Karpas-422 (cell line): ENCODE measurements at places on chromosomes 2 and 18. TPM values are rescaled to one million over a fixed set of nuclear protein-coding genes. Genes with fewer than 3 reads are reported as not detected.

DNA sequence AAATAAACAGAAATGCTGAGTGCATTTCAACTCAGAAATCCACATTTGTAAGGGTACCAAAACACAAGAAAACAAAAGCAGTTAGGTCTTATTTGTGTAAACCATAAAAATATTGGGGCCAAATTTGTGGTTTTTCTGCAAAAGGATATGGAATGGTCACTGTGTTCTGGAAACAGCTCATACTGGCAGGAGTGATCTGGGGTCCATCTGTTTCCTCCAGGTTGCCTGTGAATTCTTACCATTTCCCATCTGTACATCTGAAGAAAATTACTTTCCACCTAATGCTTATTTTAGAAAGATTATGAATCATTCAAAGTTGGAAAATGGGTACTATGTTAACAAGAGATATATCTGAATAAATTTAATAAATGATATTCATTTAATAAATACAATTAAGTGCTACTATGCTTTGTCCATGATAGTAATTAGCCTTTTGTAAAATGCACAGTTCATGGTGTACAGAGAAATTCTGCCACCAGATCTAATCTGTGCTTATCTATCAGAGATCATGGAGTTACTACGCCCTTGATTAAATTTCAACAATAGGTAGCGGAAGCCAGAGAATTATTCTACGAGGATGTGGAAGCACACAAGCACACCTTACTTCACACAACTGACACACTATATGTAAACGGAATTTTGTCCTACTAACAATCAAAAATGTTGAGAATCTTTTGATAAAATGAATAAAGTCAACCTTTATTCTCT lies 10.9 kb downstream of the ALS2 start:
- DNase-seq = no peak

DNA sequence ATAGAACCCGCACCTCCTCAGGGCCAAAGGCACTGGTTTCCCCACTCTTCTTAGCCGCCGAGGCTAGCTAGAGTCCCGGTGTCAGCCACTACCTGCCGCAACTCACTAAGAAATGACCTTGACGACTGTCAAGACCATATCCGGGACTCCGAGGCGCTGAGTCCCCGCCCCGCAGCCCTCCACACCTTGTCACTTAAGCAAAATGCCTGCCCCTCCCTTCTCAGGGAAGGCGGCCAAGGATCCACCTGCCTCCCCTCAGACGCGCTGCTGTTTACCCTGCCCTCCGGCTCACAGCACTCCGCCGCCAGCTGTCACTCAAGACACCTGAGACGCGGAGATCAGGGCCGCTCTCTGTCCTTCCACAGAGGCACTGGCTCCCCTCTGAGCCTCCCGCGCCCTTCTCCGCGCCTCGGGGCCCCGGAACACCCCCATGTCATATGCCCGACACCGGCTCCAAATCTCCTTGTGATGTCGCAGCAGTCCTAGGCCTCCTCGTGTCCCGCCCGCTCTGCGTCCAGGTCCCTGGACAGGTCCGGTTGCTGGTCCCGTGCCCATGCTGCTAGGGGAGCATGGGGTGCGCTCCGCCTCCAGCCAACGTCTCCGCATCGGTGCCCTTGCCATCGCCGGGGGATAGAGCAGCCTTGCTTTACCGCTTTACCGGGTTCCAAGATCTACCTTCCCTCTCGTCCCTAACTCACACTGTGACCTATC lies 32.5 kb upstream of the REG3G start:
- DNase-seq = peak; percentile 60

TLX2 gene
- 0.25 and 2.5 TPM in 2 replicates for total RNA-seq

GRCh38 chr2:21376864-21377263 lies 253.1 kb downstream of the TDRD15 start:
- no peak for DNase-seq

FLACC1 gene
- total RNA-seq = 0.18 and 13.2 TPM in 2 replicates
